ENCODE measurements at places on chromosomes 1 and 21.

DNA sequence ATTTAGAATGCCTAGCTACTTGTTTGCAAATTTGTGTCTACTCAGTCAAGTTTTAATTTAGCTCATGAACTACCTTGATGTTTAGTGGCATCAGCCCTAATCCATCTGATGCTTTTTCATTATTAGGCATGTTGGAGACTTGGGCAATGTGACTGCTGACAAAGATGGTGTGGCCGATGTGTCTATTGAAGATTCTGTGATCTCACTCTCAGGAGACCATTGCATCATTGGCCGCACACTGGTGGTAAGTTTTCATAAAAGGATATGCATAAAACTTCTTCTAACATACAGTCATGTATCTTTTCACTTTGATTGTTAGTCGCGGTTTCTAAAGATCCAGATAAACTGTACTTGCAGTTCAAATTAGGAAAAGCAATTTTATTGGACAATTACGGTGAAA is 7.6 kb downstream of the SOD1 start:
- DNase-seq: no peak

DNA sequence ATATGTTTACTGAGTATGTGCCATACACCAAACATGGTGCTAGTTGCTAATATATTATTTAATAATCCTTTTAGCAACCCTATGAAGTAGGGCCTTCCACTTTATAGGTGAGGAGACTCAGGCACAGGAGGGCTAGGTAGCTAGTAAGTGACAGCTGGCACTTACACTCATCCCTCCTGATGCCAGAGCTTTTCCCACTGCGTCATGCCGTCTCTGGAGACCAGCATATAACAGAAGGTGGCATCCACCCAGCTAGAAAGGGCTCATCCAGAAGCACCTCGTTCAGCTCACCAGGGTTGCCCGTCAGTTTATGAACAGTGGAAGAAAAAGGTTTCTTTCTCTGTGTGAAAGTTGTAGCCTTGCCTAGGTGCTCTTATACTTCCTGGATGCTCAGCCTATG is 108.9 kb downstream of the NOS1AP start:
- DNase-seq: no peak

DNA sequence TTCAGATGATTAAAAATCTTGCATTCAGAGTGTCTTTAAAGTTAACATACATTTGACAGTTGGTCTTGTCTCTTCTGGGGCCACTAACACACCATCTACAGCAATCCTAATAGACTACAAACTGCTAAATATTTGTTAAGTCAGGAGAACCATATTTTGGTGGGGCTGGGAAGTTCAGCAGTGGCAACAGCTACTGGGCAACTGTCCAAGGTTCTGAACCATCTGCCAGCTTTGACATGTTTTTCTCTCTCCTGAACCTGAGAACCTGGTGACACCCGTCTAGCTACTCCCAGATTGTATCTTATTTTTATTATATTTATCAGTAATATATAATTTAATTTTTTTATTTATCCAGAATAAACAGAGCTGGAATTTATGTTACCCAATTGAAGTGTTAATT is 199.0 kb upstream of the DPYD start:
- DNase-seq: peak; percentile 31

- no peak for DNase-seq
These were observed 47.3 kb downstream of the LYPLAL1 start for GRCh38 chr1:219220945-219221344.

DNA sequence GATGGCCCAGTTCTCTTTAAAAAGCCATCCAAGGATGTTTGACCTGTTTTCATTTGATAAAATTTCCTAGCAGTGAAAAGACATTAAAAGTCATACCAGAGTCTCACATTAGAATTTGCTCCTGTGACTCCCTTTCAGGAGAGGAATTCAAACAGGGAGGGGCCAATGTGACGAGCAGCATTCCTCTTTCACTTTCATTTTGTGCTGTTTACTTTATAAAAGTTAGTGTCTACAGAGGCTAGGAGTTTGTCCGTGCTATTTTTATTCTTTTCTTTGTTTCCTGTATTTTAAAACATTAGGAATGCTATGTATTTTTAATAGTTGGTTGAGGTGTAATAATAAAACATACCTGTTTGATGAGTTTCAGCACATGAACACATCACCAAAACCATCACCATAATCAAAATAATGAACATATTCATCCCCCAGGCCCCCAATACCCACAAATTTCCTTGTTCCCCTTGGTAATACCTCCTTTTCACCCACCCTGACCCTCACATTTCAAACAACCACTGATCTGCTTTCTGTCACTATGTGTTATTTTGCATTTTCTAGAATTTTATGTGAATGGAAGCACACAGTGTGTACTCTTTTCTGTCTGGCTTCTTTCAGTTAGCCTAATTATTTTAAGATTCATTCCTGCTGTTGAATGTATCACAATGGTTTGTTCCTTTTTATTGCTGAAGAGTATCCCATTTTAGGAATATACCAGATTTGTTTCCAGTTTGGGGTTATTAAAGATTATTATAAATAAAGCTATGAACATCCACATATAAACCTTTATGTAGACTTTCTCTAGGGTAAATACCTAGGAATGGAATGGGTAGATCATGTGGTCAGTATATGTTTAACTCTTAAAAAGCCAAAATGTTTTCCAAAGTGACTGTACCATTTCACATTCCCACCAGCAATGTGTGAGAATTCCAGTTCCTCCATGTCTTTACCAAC is 129.5 kb downstream of the TENT5C start:
- no peak for DNase-seq
